ENCODE measurements at places on chromosomes 6 and 20.
A peak's percentile ranks its signal among the peaks of the same experiment; 100 is the strongest.

DNA sequence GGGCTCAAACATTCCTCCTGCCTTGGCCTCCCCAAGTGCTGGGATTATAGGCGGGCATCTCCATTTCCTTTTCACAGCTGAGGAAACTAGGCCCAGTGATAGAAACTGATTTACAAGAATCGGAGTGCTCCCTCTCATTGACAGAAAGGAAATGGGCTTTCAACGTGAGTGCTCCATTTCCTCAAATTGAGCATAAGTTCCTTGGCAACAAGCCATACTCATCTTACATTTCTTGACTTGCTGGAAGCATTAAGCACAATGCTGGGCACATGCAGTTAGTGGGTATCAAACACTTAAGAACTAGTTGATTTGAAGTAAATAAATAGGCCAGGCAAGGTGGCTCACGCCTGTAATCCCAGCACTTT lies 54.7 kb downstream of the FGD2 start:
- peak; percentile 7 for DNase-seq

DNA sequence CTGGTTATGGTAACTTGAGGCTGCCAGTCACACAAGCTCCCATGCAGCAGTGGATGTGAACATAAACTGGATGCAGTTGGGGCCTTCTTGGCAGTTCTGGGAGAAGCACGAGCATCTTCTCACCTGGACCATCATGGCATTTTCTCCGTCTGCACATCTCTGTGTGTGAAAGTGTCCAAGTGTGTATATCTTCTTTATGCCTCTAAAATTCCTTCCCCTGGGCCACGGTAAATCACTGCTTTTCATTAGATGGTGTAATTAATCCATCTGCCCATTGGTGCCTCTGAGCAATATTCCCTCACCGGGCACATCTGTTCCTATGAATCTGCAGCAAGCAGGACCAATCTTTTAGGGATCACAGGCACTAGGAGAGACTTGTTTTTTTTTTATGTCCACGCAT lies 138.0 kb downstream of the MAP3K7 start:
- DNase-seq, result no peak

DNA sequence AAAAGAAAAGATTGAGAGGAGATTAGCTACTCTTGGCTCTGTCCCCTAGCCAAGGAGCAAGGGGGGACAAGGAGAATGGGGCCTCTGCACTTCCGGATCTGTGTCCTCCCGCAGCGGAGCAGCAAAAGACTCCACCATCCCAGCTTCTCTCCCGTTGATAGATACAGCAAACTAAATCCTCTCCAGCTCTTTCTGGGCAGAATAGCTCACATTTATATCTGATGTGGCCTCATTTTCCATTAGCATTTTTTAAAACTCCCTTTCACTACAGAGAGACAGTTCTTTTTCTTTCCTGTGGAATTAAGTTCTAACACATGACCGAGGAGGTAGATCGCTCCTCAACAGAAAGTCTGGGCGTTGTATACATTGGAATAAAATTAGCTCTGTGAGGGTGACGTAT lies 260.9 kb upstream of the SOX4 start:
- DNase-seq, result no peak

DNA sequence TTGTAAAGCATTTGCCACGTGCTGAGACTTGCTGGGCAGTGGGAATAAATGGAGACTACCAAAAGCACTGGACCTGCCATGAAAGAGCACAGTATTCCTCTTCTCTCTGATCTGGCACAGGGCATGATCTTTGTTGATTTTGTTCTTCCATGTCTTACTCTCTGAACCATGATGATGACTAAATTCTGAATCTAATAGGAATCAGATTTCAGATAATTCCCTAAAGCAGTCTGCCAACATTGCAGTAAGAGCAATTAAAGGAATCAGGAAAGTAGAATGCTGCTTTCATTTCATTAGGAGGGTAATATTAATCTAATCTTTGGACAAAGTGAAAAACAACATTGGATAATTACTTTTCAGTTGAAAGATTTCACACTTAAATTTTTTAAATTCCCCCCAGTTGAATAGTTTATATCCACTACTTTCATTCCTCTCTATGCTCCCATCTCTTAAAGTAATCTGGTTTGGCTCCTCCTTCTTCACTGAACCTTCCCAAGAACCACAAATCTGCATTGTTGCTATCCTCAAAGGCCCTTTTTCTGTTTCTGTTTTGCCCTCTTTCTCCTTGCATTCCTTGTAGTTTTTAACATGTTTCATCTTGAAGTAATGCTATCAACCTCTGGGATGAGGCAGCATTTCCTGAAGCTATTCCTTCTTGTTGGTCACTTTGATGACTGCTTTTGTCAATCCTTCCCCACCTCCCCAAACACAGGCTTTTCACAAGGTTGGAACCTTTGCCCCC lies 243.2 kb upstream of the TENT5A start:
- DNase-seq, result no peak

Measured in DMS79 (cell line).